RWPE1 (cell line): ENCODE measurements at places on chromosomes 1 and 21.

- peak; percentile 80 for DNase-seq
Observed at GRCh38 chr1:19918057-19918456, 5.4 kb downstream of the PLA2G2E start.

DNA sequence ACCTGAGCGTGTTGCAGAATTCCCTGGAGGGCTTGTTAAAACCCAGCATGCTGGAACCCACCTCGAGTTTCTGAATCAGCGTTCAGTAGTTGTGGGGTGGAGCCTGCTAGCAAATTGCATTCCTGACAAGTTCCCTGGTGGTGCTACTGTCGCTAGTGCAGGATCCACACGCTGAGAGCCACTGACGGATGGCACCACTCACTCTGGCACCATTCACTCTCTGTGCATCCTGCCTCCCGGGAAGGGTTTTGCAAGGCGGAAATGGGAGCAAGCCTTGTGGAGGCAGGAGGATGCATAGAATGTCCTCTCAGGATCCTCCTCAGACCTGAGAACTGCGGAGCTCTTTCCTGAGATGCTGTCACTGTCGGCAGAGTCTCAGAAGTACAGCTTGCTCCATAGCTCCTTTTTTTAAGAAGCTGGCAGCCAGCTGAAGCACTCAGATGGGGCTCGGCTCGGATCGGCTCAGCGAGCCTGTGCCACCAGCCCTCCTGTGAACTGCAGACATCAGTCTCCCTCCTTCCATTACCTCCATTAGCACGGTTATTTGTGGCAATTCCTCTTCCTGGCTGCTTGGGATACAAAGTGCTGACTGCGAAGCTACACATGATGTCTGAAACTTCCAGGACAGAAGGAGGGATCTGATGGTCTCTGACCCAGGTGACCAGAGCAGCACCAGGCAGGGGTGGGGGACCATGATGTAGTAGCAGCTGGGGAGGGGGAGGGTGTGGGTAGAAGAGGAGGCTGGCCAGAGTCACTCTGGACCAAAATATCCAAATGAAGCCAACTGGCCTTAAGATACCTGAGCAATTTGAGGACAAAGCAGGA, 89.6 kb downstream of the C1orf94 start:
- DNase-seq, result no peak

GRCh38 chr1:81827942-81828341, 27.2 kb downstream of the ADGRL2 start:
- DNase-seq, result no peak

DNA sequence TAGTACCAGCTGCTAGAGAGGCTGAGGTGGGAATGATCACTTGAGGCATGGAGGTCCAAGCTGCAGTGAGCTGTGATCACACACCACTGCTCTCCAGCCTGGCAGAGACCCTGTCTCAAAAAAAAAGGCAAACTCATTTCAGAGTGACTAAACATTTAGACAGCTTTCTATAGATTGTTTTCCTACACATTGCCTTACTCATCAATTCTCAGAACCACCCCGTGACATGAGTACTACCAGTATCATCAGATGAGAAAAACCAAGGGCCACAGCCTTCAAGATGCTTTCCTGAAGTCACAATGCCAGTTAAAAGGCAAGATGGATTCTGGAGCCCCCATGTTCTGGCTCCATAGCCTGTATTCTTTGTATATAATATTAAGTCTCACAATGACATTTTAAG, 22.4 kb upstream of the SMPDL3B start:
- DNase-seq, result no peak

DNA sequence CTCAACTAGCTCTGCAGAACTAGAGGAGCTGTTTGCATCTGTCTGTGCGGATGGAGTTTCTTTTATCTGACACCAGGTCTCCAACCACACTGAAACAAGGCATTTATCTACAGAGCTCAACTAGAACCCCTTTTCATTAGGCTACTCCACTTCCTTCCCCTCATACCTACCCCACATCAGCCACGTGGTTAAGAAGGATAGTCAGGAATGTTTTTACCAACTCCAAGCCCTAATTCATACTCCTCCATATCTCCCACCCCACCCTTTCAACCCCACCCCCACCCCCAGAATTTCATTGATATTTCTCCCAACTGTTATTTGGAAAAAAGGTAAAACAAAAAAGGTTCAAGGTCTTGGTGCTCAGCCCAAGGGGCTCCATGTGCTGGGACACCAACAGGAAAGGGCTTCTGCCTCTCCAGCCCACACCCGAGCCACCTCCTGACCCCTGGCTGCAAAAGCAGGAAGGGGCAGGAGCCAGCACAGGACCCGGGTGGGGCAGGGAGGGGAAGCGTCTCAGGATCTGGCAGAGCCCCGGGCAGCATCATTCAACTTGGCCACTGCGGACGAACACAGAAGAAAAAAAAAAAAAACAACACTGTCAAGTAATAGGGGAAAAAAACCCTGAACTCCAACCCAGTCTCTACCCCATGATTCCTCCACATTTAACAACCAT, 7.0 kb downstream of the ENSA start:
- no peak for DNase-seq

- DNase-seq, result no peak
Observed at GRCh38 chr1:200973937-200974657, 49.4 kb downstream of the KIF21B start.

DNA sequence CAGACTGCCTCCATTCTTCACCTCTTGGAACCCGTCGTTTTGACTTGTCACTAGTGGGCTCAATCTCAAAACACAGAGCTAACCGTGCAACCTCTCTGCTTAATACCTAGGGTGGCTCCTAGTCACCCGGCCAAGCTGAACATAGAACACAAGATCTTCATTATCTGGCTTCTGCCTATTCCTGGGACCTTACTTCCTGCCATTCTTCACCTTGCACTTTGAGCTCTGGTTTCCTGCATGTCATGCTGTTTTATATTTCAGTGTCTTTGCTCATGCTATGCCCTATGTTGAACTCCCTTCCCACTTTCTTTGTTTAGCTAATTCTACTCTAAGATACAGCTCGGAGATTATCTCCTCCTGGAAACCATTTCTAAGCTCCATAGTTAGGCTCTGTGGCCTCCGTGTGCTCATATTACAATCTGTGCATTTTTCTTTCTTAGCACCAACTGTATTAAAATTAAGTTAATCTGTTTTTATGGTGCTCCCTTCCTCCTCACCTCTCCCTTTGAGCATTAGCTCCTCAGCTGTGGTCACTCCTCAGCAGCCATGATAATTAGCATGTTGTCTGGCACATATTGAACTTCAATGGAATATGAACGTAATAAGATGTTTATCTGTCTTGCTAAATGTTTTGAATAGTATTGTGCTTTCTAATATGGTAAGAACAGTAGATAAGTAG, 13.1 kb downstream of the GPSM2 start:
- DNase-seq, result no peak

GRCh38 chr1:25619101-25619890, 2.7 kb downstream of the MAN1C1 start:
- DNase-seq, result no peak

GRCh38 chr1:82086739-82087138, 286.0 kb downstream of the ADGRL2 start:
- no peak for DNase-seq

DNA sequence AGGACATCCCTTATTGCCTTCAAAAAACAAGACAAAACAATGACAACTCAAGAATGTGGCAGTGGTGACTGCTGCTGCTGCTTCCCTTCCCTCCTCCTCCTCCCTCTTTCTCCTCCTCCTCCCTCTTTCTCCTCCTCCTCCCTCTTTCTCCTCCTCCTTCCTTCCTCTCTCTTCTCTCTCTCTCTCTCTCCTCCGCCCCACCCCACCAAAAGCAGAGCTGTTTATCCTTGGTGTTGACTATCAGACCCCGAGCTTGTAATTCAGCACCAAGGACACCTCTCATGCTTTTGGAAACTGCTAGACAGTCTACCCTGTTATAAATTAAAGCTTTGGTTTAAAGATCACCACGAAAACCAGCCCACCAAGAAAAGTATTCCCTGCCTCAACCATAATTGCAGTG, 72.4 kb upstream of the IFNAR2 start:
- DNase-seq, result no peak

- no peak for DNase-seq
Observed at GRCh38 chr21:45942755-45943629, 38.6 kb upstream of the COL6A1 start.

GRCh38 chr1:43856188-43856587, 77.4 kb upstream of the ARTN start:
- no peak for DNase-seq

DNA sequence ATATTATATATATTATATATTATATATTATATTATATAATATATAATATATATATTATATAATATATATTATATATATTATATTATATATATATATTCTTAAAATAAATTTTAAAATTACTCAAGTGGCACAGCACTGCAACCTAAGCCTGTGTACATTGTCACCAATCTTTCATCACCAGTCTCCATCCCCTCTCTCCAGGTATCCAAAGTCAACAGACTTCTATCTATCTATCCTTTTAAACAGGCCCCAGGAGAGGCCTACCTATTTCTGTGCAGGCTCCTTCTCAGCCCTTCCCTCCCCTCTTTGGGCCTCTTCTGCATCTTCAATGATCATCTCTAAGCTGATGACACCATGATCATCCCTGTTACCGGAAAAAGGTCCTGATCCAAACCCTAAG, 111.7 kb downstream of the RHOU start:
- DNase-seq, result no peak

DNA sequence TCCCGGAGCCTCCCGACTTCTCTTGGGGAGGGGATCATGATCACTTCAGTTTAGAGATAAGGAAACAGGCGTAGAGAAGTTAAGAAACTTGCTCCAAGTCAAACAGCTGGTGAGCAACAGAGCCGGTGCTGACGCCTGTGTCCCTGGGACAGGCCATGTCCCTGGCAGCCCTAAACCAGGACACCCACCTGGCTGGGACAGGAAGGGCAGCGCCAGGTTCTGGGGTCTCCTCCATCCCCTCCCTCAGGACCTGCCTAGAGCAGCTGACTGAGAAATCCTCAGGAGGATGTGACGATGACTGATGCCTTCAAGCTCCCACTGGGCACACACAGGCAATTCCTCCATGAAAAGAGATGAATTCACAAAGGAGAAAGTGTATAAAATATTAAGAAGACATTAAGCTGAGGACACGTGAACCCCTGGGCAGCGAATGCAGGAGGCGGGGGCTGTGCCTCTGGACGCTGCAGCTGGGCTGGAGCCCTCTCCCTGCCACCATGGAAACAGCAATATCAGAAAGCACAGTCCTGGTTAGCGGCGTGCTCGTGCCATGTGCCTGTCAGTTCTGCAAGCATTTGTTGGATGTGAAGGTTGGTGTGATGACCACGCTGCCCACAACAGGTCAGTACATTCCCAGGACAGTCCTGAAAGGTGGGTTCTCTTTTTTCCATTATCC, 40.1 kb upstream of the C1orf174 start:
- DNase-seq, result no peak

DNA sequence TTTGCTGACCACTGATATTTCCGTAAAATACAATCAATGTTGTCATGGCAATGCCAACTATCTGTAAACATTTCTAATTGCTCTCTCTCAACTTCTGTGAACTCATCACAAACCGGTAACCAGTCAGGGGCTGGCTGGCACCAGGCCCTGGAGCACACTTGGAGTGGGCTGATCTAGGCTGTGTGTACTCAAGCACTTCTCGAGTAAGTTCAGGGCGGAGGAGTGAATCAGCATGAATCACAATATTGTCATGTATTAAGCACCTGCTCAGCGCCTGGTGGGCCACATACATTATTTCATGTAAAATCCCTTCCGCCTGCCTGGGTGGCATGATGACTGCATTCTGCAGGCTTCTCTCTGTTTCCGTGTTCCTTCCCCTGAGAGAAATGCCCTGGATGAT, 212.4 kb downstream of the FOXD2 start:
- peak; percentile 92 for DNase-seq

- peak; percentile 11 for DNase-seq
Observed at GRCh38 chr1:104780470-104781078, 1030.9 kb downstream of the AMY1C start.

DNA sequence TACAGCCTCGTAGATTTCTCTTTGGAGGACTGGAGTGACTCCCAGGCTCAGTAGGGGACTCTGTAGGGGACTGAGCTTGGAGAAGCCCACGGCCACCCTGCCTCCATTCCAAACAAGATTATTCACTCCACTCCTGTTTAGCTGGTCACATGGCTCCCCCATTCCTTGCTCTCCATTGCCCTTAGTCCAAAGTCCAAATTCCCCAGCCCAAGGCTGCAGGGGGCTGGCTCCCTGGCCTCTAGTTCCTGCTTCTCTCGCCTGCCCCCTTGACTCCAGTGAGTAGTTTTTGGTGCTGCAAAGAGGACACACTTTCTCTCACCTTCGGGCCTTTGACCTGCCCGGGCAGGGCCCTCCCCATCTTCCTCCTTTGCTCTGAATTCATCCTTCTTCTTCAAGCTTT, 403.3 kb downstream of the KIF26B start:
- no peak for DNase-seq

DNA sequence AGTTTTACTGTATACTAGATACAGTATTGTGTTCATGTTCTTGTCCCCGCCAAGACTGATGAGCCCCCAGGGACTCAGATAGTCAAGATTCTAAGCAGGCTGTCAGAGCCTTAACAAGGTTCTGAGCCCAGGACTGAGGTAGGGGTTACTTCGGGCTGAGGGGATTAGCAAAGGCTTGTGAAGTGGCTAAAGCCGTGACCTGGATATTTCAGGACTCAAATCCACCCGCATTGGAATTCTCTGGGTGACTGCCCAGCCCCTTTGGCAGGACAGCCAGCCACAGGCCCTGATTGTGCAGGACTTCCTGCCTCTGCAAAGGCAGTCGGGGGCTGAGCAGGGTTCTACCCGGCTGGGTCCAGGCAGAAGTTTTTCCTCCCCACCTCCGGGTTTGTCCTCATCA, at the start of gene PLA2G5:
Gene PLA2G5, plus strand, starts transcription at position 321 of the 400 bp plus-strand sequence. CDS start 14,637 bp downstream, outside the sequence.
- no peak for DNase-seq

- DNase-seq, result no peak
Observed at GRCh38 chr1:33391343-33392078, 39.4 kb downstream of the PHC2 start.

DNA sequence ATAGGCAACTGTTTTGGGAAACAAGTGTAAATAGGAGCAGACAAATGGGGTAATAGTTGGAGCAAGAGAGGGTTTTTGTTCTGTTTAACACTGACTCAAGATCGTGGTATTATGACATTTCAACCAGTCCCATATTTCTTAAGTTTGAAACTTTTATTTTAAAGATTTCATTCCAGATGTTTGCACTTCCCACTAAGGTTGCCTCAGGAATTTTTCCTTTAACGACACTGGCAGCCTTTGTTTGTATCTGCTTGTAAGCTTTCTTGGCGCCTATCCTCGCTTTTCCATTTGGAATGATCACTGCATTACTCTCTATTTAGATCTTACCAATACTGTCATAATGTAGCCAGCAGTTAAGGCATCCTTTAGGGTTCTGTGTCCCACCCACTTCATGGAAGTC, 67.7 kb downstream of the ALG6 start:
- no peak for DNase-seq
